Activated CD4-positive, alpha-beta T cell treated with anti-CD3 and anti-CD28 coated beads, Interleukin-2, amount 50 U/mL, for 16 hours (primary cell): ENCODE measurements at places on chromosomes 16 and 17.
A peak's percentile ranks its signal among the peaks of the same experiment; 100 is the strongest.

DNA sequence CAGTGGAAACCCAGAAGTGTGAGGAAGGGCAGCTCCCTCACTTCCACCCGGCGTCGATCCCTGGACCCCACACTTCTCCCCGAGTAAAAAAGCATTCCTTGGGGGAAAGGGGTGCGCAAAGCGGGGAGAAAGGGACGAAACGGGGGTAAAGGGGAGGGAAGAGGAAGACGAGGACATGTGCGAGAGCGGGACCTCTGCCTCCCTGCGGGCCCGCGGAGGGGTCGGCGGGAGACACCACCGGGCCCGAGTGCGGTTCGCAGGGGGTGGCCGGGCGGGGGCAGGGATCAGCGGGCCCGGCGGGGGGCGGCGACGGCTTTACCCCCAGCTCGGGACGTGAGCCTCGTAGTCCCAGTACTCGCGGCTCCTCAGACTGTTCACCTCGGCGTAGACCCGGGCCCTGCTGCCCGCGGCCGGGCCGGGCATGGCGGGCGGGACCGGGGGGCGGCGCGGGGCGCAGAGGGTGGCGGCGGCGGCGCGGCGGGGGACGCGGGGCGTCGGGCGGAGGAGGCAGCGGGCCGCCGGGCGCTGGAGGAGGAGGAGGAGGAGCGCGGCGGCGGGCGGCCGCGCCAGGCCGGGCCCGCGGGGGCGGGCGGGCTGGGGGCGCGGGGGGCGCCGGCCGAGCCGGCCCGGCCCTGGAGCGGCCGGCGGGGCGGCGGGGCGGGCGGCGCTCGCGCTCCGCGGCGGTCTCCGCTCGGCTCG lies 443 bp downstream of the CSNK2A2 start:
- no peak for DNase-seq

DNA sequence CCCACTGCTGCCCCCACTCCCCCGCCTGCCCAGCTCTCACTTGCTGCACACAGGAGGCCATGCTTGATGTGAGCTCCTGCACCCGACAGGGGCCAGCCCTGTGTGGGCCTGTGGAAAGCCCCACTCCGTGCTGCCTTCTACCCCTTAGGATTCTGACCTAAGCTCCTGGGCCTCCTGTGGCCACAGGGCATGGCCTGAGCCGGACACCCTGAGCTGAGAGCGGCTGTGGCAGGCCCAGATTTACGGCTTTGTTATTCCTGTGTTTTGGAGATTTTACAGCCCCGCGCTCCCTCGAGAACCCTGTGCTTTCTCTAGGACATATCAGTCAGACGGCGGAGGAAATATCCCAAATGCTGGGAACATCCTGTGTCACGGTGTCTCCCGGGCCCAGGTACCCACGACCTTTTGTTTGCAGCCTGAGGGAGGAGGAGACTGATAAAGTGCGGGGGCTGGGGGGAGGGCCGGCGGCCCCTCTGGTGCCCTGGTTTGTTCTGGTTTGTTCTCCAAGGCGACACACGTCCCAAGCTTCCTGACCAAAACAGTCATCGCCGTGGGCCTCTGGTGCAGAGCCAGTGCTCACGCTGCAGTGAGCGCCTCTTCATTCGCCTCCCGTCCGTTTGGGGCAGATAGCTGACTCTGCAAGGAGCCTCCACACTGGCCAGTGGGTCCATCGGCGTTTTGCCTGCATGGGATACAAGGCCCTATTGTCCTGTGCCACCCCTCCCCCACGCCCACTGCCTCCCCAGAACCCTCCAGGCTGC lies 363.4 kb downstream of the C16orf95 start:
- no peak for DNase-seq

DNA sequence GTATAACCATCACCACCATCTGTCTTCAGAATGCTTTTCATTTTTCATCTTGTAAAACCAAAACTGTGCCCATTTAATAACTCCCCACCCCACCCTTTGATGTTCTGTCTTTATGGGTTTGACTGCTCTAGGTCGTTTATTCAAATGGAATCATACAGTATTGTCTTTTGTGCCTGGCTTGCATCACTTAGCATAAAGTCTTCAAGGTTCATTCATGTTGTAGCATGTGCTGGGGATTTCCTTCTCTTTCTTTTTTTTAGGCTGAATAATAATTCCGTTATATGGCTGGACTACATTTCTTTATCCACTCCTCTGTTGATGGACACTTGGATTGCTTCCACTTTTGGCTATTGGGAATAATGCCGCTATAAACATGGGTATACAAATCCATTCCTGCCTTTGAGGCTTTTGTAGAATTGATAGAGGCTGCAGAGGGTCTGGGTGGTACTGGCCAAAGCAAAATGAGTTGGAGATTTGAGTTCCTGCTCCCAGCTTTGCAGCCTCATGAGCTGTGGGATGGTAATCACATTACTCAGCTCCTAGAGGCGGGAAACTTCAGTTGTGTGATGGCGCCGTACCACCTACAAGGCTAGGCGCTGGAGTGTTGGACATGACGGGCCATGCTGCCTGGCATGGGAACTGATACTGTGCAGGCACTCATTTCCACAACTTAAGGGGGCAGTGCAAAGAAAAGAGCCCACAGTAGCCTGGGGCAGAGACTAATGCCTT lies 64.8 kb downstream of the CLEC16A start:
- DNase-seq, result no peak

GRCh38 chr17:79631640-79632431 lies 21.0 kb upstream of the RBFOX3 start:
- no peak for DNase-seq

GRCh38 chr17:76640550-76641380 lies 2.8 kb downstream of the ST6GALNAC1 start:
- no peak for DNase-seq

GRCh38 chr17:42819939-42820535 lies 4.0 kb downstream of the BECN1 start:
- DNase-seq, result peak; percentile 71

DNA sequence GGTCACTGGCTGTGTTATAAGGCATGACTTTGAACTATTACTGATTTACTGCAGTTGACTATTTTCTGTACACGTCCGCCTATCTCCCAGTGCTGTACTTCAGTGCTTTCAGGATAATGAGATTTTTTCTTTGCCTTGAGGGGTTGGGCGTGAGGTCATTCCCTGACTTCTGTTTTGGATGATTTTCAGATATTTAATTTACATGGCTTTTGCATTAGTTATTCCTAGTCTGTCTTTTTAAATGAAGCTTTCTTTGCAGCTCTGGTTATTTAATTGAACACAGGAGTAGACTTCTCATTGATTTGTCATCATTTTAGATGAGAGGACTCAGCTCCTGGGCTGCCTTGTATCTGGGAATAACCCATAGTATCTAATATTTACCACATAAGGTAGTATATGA lies 23.7 kb downstream of the WIPF2 start:
- DNase-seq, result no peak

DNA sequence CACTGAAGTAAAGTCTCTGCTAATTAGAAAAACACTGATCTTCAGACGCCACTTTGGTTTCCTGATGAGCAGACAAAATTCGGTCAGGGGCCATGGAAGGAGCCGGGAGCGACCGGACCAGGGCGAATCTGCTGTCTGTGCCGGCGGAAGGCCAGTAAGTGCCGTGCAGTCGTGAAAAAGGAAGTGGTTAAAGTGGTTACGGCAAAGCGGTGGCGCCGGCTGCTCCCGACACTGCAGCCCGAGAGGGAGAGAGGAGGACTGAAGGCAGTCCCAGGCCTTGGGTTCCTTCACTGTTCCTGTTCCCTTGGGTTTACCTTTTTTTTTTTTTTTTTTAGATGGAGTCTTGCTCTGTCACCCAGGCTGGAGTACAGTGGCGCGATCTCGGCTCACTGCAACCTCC lies 17.3 kb upstream of the HEXD start:
- peak; percentile 73 for DNase-seq

DNA sequence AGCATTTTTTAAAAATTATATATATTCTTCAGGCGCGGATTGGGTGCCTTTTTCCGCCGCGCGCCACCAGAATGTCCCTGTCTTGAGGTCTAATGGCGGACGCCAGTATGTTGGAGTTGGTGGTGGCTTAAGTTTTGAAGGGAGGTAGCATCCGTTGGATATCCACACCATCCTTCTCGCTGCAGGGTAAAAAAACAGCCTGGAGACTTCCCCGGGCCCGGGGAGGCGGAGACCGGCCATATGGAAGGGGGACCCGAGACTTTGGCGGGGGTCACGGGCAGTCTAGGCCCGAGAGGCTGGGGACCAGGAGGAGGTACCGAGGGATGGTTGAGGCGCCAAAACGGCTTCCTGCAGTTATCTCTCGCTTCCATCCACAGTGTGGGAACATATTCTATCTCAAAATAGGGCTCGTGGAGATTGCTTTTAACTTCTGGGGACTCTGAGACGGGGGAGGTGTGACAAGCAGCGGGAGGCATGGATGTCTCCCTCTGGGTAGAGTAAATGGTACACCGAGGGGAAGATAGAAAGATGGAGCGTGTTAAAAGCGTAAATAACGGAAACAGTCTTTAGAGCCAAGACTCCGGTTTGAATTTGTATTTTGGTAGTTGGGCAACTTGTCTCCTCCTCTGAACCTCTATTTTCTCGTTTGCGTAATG lies at the start of gene SF3B3:
SF3B3 (plus strand) TSS at position 74 of the 656 bp plus-strand sequence. CDS start 2,841 bp downstream, outside the sequence.
- peak; percentile 73 for DNase-seq

GRCh38 chr16:68700120-68700519 lies 37.0 kb upstream of the CDH1 start:
- no peak for DNase-seq

GRCh38 chr17:74354123-74354522 lies 7.5 kb downstream of the BTBD17 start:
- DNase-seq, result peak; percentile 69

DNA sequence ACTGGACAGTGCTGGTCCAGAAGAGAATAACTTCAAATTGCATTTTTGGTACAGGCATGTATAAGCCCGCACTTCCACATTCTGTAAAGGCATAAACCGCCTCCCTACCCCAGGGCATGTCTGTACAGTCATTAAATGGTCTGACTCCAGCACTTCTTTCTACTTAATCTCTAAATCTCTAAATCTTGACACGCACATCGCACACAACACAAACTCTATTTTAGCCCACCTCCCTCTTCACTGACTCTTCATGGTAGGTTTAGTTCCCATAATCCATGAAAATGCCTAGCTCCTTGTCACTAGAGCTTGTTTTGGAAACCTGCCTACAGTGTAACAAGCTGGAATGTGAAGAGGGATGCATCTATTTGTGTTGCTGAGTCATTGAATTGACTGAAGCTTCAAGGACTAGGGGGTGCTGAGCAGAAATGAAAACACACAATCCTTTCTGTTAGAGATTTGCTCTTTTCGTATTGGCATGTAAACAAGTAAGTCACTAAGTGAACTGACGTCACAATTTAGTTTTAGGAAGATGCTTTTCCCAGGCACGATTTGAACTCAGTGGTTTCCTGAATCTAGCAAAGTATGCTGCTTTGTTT lies 1.6 kb upstream of the DUSP14 start:
- peak; percentile 47 for DNase-seq

- DNase-seq, result no peak
These were observed 20.1 kb upstream of the ITGAE start for GRCh38 chr17:3821101-3821500.

DNA sequence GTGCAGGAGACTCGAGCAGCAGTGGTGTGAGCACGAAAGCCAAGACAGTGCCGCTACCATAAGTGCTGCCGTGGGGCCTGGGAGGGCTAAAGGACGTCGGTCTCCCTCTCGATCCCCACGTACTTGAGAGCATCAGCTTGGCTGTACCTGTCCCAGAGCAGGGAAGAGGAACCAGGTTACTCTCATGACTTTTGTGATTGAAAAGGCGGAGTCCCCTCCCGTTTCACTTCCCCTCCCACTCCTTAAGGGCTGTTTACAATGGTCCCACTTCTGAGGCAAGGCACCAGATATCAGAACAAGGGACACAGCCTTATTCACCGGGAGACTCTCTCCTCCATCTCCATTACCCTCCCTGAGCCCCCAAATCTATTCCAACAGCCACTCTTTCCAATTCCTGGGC lies 20.1 kb downstream of the CNTNAP1 start:
- no peak for DNase-seq

DNA sequence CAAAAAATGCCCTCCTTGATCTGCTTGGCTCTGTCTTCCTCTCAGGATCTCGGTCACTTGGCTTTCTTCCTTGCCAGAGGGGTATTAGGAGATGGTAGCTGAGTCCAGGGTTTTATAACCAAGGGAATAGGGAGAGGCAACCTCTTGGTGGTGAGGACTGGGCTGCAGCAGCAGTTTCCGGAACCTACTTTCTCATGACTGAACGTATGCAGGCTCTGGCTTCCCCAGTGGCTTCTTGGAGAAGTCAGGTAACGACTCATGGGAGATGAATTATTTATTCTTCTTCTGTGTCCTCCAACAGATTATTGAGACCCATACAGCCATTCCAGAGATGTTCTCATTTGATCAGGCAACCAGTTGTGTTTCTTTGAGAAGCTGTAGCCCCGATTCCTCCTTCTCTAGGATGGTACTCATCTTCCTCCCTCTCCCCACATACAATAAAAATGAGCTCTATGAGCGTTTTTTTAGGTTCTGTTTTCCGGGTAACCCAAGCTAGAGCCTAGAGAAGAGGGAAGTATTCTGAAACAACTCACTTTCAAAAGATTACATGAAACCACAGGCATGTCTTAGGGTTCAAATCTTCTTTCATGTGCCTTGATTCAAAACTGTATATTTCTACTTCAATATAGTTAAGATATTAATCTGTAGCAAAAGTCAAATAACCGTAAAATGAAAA lies 22.3 kb upstream of the DHX40 start:
- no peak for DNase-seq

- DNase-seq, result no peak
These were observed 6.3 kb upstream of the SLC38A8 start for GRCh38 chr16:84048871-84049270.

GRCh38 chr16:54216268-54216667 lies 70.3 kb downstream of the IRX3 start:
- no peak for DNase-seq

- peak; percentile 74 for DNase-seq
These were observed at the start of gene RND2 for GRCh38 chr17:43024407-43025289. Gene RND2, plus strand, starts transcription at chr17:43025231. Its CDS starts 117 bp downstream, at chr17:43025348.

DNA sequence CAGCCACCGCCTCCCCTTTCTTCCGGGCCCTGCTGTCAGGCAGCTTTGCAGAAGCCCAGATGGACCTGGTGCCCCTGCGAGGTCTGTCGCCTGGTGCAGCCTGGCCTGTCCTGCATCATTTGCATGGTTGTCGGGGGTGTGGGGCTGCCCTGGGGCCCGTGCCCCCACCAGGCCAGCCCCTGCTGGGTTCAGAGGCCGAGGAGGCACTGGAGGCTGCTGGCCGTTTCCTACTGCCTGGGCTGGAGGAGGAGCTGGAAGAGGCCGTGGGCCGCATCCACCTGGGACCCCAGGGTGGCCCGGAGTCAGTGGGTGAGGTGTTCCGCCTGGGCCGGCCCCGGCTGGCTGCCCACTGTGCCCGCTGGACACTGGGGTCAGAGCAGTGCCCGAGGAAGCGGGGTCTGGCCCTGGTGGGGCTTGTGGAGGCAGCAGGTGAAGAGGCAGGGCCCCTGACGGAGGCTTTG lies 5.5 kb upstream of the TGFB1I1 start:
- DNase-seq, result no peak
